B cell (primary cell): ENCODE measurements at places on chromosomes 5 and 9. TPM values are rescaled to one million over a fixed set of nuclear protein-coding genes. Genes with fewer than 3 reads are reported as not detected.

GRCh38 chr9:77827104-77827784 lies 179.1 kb upstream of the GNA14 start:
- peak; percentile 17 for DNase-seq
- H3K4me3 ChIP-seq: no peak overlapping the region
- no peak overlapping the region for H3K27ac ChIP-seq
- H3K4me1 ChIP-seq: peaks cover 4% of the 10 kb centered on the region
- H3K27me3 ChIP-seq: no peaks in the 10 kb centered on the region
- H3K36me3 ChIP-seq: no peaks in the 10 kb centered on the region

DNA sequence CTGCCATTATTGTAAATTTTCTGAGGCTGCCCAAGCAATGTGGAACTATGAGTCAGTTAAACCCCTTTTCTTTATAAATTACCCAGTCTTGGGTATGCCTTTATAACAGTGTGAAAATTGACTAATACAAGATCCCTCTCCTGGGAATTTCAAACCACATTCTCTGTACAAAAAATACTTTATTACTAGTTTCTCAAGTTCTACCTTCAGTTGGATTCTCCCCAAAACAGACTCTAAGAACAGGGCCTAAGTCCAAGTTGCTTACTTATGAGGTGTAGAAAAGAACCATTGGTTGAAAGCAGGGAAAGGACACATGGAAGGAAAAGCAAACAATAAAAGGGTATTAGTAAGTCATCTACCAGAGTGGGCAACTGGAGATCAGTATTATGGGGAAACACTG lies 343.2 kb downstream of the TMEM232 start:
- H3K4me1 ChIP-seq: no peaks in the 10 kb centered on the region
- no peak for DNase-seq
- H3K4me3 ChIP-seq: no peak overlapping the region
- H3K27me3 ChIP-seq: peaks cover 4% of the 10 kb centered on the region
- H3K27ac ChIP-seq: no peak overlapping the region

GRCh38 chr5:102858808-102859207 lies 103.7 kb downstream of the PAM start:
- DNase-seq: no peak
- no peak overlapping the region for H3K27ac ChIP-seq
- H3K36me3 ChIP-seq: no peaks in the 10 kb centered on the region
- no peaks in the 10 kb centered on the region for H3K27me3 ChIP-seq
- H3K4me3 ChIP-seq: no peak overlapping the region

- no peaks in the 10 kb centered on the region for H3K27me3 ChIP-seq
- H3K4me1 ChIP-seq: peaks cover 12% of the 10 kb centered on the region
- DNase-seq: no peak
- no peak overlapping the region for H3K27ac ChIP-seq
Measured at GRCh38 chr5:81856948-81857928, 106.3 kb upstream of the SSBP2 start.

GRCh38 chr9:116049456-116049855 lies 104.1 kb upstream of the PAPPA start:
- no peak overlapping the region for H3K27ac ChIP-seq
- no peak for DNase-seq
- no peaks in the 10 kb centered on the region for H3K4me1 ChIP-seq
- no peak overlapping the region for H3K4me3 ChIP-seq
- H3K27me3 ChIP-seq: no peaks in the 10 kb centered on the region

- H3K27me3 ChIP-seq: no peaks in the 10 kb centered on the region
- H3K36me3 ChIP-seq: peaks cover 88% of the 10 kb centered on the region
- H3K4me1 ChIP-seq: peaks cover 34% of the 10 kb centered on the region
- H3K4me3 ChIP-seq: no peak overlapping the region
- peak overlapping the region; percentile 70 for H3K27ac ChIP-seq
- peak; percentile 42 for DNase-seq
Measured at GRCh38 chr9:36855448-36856315, 178.4 kb downstream of the PAX5 start.

GRCh38 chr9:19615036-19615624 lies 173.7 kb downstream of the SLC24A2 start:
- H3K27ac ChIP-seq: no peak overlapping the region
- no peak overlapping the region for H3K4me3 ChIP-seq
- H3K4me1 ChIP-seq: no peaks in the 10 kb centered on the region
- no peaks in the 10 kb centered on the region for H3K36me3 ChIP-seq

DNA sequence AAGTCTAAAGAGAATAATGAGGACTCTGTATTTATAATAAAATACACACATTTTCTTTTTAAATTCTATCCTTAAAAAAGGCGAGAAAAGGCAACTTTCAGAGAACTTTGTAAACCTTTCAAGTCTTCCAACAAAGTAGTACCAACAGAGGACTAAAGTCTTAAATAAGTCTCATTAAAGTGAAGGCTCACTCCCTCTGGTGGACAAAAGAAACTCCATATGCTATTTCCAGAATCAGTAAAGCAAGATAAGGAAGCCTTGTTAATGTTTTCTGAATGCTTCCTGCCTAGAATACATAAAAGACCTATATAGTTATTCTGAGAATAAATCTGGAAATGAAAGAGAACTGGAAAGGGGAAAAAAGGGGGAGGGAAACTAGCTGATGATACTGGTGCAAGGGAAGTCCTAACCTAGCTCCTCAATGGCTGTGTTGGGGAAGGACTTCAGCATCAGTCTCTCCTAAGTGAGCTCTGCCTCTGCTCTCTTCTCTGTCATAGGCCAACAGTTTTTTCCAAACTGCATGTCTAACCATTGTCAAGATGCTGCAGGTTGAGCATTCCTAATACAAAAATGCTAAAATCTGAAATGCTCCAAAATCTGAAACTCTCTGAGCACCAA lies 7.2 kb downstream of the HMGCS1 start:
- H3K36me3 ChIP-seq: peaks cover 11% of the 10 kb centered on the region
- H3K4me1 ChIP-seq: no peaks in the 10 kb centered on the region
- H3K4me3 ChIP-seq: no peak overlapping the region
- no peaks in the 10 kb centered on the region for H3K27me3 ChIP-seq
- H3K27ac ChIP-seq: no peak overlapping the region

TMEM215 gene
- total RNA-seq: not detected in 2 replicates

MAT2B gene
- 117 and 123 TPM in 2 replicates for total RNA-seq

PCYOX1L gene
- total RNA-seq: 11.7 and 13.5 TPM in 2 replicates

GRCh38 chr5:127942246-127943060 lies 141.1 kb upstream of the SLC12A2 start:
- no peaks in the 10 kb centered on the region for H3K27me3 ChIP-seq
- H3K4me3 ChIP-seq: no peak overlapping the region
- no peaks in the 10 kb centered on the region for H3K4me1 ChIP-seq
- H3K27ac ChIP-seq: no peak overlapping the region
- DNase-seq: no peak

IL13 gene
- 0.42 TPM in 1 of 2 replicates, not detected in the other for total RNA-seq

DNA sequence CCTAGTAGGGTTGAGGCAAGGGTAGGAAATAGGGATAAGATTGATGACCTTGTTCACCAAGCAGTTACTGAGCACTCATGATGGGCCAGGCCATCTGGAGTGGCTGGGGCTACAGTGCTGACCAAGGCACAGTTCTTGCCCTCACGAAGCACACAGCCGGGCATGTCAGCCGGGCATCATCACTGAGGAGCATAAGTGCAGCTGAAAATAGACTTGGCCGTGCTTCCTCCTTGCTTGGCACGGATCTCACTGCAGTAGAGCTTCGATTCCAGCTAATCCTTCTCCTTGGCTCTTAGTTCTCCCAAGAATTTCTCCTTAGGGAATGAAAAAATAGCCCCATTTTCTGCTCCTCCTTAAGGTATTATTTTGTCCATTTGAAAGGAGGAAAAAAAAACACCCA lies 116.6 kb downstream of the NMUR2 start:
- peaks cover 4% of the 10 kb centered on the region for H3K27me3 ChIP-seq
- no peaks in the 10 kb centered on the region for H3K4me1 ChIP-seq
- no peaks in the 10 kb centered on the region for H3K36me3 ChIP-seq
- no peak overlapping the region for H3K27ac ChIP-seq

DNA sequence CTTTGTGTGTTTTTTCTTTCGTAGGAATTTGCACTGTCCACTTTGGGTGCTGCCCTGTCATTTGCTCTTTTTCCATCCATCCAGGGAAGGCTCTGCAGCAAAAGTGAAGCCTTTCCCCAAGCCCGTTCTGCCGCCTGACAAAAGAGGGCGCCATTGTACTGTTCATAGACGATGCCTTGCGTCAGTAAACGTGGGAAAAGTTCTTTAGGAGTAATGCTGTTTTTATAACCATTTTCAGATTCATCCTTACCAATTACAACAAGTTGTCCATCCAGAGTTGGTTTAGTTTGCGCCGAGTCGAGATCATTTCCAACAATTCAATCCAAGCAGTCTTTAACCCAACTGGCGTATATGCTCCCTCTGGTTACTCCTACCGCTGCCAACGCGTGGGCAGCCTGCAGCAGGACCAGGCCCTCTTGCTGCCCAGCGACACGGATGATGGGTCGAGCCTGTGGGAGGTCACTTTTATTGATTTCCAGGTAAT lies 34.3 kb upstream of the RPS23 start:
- no peaks in the 10 kb centered on the region for H3K27me3 ChIP-seq
- no peaks in the 10 kb centered on the region for H3K36me3 ChIP-seq
- DNase-seq: no peak
- no peaks in the 10 kb centered on the region for H3K4me1 ChIP-seq
- no peak overlapping the region for H3K27ac ChIP-seq

CDHR2 gene
- total RNA-seq: 1.7 TPM in 2 replicates

DNA sequence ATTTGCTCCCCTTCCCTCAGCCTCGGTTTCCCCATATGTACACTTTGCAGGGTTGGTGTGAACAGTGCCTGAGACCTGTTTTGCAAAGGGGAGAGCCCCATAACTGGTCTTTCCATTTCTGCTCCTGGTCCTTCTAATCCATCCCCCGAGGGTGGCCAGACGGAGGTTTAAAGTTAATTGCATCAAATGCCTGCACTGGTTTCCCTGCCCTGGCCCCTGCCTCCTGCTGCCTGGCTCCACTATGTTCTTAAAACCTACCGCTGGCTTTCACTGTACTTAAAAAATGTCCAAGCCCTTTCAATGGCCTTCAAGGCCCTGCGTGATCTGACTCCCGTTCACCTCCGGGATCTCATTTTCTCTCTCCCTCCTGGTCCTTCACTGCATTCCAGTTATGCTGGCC lies 183.0 kb downstream of the RGS3 start:
- no peak overlapping the region for H3K27ac ChIP-seq
- no peaks in the 10 kb centered on the region for H3K27me3 ChIP-seq
- DNase-seq: no peak
- no peak overlapping the region for H3K4me3 ChIP-seq

DNA sequence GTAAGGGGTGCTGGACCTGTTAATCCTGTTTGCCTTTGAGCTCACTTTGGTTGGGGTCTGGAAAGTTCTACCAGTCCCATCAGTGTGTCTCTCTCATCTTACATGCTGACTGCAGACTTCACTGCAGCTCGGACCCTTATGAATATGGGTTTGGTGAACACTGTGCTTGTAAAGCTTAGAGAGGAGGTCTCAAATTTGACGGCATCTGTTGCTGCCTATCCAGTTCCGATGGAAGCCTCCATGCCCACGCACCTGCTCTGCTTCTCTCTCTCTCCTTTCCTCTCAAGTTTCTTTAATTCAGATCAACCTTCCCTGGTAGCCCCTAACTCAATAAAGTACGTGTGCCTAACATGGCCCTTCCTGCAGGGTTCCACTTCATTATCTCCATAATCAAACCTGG lies 217.9 kb downstream of the HSPA4 start:
- no peaks in the 10 kb centered on the region for H3K27me3 ChIP-seq
- no peaks in the 10 kb centered on the region for H3K4me1 ChIP-seq
- DNase-seq: no peak

- no peaks in the 10 kb centered on the region for H3K4me1 ChIP-seq
- H3K27ac ChIP-seq: no peak overlapping the region
- no peak overlapping the region for H3K4me3 ChIP-seq
- no peaks in the 10 kb centered on the region for H3K36me3 ChIP-seq
- H3K27me3 ChIP-seq: no peaks in the 10 kb centered on the region
Measured at GRCh38 chr9:95756986-95757385, 118.5 kb upstream of the ERCC6L2 start.

DNA sequence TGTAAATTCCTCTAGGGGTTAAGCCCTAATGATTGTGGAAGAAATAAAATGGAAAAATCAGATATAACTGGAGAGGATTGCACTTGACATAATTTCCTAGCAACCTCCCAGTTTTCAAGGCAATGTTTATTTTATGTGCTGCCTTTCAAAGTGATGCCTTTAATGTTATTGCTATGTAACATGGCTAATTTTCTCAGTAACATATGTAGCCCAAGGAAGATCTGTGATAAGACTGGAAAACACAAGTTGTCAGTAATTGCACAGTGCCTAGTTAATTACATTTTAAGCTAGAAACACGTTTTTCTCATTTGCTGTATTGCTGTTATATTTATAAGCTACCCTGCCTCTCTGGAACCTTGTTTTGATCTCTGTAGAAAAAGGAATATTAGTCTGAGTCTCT lies 49.2 kb upstream of the KCNN2 start:
- no peaks in the 10 kb centered on the region for H3K36me3 ChIP-seq
- DNase-seq: no peak
- no peaks in the 10 kb centered on the region for H3K4me1 ChIP-seq
- H3K27ac ChIP-seq: no peak overlapping the region

DNA sequence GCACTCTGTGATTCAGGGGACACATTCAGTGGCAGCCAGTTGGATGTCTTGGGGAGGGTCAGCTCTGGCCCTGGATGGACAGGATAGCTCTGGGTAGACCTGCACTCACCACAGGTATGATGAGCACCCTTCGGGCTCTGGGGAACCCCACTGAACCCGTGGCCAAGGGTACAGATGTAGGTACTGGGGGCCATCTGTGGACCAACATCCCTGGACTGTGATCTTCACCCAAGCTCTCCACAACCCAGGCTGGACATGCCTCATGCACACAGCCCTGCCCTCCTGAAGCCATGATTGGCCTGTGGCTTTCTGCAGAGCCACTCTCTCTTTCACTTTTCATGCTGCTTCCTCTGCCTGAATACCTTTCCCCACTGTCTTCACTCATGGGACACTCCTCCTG lies 15.6 kb upstream of the ACSL6 start:
- no peak for DNase-seq
- H3K4me1 ChIP-seq: no peaks in the 10 kb centered on the region
- no peak overlapping the region for H3K27ac ChIP-seq
- no peaks in the 10 kb centered on the region for H3K36me3 ChIP-seq
- no peak overlapping the region for H3K4me3 ChIP-seq

DNA sequence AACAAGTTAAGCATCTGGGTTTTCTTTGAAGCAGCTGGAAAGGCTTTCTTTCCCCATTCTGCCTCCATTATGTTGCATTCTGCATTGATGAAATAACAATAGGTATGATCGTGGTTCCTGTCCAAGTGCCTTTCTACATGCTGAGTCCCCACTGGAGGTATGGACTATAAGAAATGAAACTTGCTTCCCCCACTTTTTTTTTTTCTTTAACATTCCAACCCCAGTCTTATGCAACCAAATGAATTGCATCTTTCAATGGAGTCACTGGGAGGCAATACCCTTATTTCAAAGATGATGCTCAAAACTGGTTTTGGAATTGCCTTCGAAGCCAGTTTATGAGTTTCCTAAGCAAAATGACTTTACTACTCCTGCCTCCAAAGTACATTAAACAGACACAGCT lies 58.9 kb downstream of the ARSB start:
- H3K36me3 ChIP-seq: no peaks in the 10 kb centered on the region
- H3K4me1 ChIP-seq: no peaks in the 10 kb centered on the region
- H3K4me3 ChIP-seq: no peak overlapping the region

LCN1 gene
- total RNA-seq: not detected in 2 replicates
